A673 (cell line): ENCODE measurements at places on chromosomes 1 and 21. TPM values are rescaled to one million over a fixed set of nuclear protein-coding genes. Genes with fewer than 3 reads are reported as not detected.

- H3K27ac ChIP-seq: peak overlapping the region; percentile 23
- H3K4me3 ChIP-seq: no peak overlapping the region
- no peaks in the 10 kb centered on the region for H3K36me3 ChIP-seq
- no peaks in the 10 kb centered on the region for H3K27me3 ChIP-seq
These were observed 1.6 kb upstream of the PTPN7 start for GRCh38 chr1:202162047-202162417.

DNA sequence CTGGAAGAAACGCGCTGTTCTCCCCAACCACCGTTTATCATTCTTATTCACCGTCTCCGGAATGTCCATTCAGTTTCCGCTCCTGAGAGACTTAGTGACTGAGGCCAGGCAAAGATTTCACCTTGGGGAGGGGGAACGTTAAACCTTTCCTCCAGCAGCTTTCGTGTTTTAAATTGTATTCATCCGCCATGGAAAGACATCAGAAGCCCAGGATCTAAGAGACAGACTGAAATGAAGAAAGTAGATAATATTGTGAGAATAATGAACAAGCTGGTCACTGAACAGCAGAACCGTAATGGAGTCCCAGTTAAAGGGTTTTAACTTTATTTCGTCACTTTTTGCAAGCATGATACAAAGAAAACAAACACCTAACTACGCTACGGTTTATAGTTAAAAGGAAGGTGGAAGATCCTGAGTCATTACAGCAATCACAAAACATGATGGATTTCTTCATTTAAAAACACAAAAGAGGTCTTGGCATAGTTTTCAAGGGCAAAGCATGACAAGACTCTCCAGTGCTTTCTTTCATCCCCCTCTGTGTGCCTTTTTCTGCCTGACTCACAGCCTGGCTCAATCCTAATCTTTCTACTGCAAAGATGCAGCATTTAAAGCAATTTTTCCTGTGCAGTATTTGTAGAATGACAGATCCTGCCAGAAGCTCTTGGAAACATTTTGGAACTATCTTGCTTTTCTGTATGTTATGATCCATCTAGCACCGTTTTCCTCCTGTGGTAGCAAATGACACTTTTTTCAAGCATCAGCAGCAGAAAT, 722 bp upstream of the SLC19A2 start:
- peak overlapping the region; percentile 82 for H3K4me3 ChIP-seq
- H3K27me3 ChIP-seq: no peaks in the 10 kb centered on the region
- H3K36me3 ChIP-seq: no peaks in the 10 kb centered on the region
- no peak for DNase-seq
- H3K4me1 ChIP-seq: peaks cover 23% of the 10 kb centered on the region

DNA sequence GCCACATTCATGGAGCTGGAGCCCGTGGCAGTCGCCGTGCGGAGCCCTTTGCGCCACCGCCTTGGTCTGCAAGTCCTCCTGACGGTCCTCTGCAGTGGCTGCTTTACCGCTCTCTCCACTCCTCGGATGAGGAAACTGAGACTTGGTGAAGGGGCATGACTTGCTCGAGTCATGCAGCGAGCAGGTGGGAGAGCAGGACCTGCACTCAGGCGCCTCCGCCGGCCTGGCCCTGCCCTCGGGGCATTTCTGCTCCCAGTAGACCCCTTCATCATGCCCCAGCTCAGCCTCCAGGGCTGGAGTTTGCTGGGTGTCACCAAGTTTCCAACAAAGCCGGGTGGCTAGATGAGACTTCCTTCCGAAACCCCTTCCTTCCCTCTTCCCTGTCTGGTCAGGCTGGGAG, 100.0 kb upstream of the TARDBP start:
- no peak overlapping the region for H3K27ac ChIP-seq
- H3K36me3 ChIP-seq: no peaks in the 10 kb centered on the region
- DNase-seq: no peak
- no peaks in the 10 kb centered on the region for H3K4me1 ChIP-seq
- no peaks in the 10 kb centered on the region for H3K27me3 ChIP-seq

DNA sequence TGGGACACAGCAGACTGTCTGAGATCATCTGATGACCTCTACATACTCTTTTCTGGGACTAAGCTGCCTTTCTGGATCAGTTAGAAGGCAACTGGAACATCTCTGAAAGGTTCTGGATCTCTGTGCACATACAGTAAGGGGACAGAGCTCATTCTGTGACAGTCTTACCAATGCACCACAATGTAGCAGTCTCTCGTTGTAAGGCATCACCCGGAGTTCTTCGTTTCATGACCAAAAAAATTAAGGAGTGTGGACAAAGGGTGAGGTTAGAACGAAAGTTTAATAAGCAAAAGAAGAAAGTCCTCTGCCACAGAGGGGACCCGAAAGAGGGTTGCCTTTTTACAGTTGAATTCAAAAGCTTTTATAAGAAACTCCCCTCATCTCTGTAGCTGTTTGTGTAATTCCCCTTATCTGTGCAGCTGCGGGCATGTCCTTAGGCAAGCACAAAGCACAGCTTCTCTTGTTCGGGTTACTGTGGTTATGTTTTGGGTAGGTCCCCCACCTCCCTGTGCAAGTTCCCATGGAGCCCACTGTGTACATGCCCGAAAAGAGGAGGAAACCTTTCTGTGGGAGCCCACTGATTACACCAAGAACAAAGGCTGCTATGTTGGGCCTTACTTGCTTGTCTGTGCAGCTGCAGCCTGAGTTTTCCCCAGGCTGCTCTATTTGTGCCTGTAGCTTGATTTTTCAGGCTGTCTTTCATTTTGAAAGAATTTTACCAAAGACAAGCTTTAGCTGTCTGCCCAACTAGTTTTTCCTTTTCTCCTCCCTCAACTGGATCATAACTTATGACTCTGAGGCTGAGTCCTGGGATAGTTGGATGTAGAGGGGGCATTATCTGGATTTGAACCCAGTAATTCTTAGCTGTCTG, 53.1 kb upstream of the CACNA1E start:
- no peak for DNase-seq
- H3K36me3 ChIP-seq: no peaks in the 10 kb centered on the region
- peaks cover 38% of the 10 kb centered on the region for H3K27me3 ChIP-seq
- no peak overlapping the region for H3K27ac ChIP-seq
- no peaks in the 10 kb centered on the region for H3K4me1 ChIP-seq

LCE2A gene
- not detected in 2 replicates for total RNA-seq

LHX8 gene
- not detected in 2 replicates for total RNA-seq
